ENCODE measurements at places on chromosomes 2 and 18. TPM values are rescaled to one million over a fixed set of nuclear protein-coding genes. Genes with fewer than 3 reads are reported as not detected.

The ALPG gene
- not detected for total RNA-seq

The G6PC2 gene
- total RNA-seq, result not detected

The KCNS3 gene
- total RNA-seq, result not detected

The EGR4 gene
- total RNA-seq, result not detected

The HOXD1 gene
- not detected for total RNA-seq

The FEV gene
- not detected for total RNA-seq

The PCARE gene
- not detected for total RNA-seq

The SAG gene
- not detected for total RNA-seq

The MYO5B gene
- total RNA-seq, result not detected

The CAVIN2 gene
- not detected for total RNA-seq

The PLA2R1 gene
- not detected for total RNA-seq

The PROM2 gene
- 1.1 TPM for total RNA-seq

The KIF1A gene
- not detected for total RNA-seq

The GPR45 gene
- not detected for total RNA-seq

The LAMA3 gene
- total RNA-seq, result 0.11 TPM

The CERKL gene
- not detected for total RNA-seq

The KANSL1L gene
- 9.2 TPM for total RNA-seq

The TTLL4 gene
- total RNA-seq, result 36.2 TPM

The SLC5A7 gene
- total RNA-seq, result not detected

The MARCO gene
- total RNA-seq, result not detected

The PID1 gene
- total RNA-seq, result not detected

The SYT4 gene
- total RNA-seq, result not detected

The CIB4 gene
- total RNA-seq, result not detected

The CNDP1 gene
- total RNA-seq, result 0.57 TPM

The MRO gene
- total RNA-seq, result not detected

The FAHD2A gene
- total RNA-seq, result 31.4 TPM

The CHRND gene
- total RNA-seq, result not detected

The ACTG2 gene
- not detected for total RNA-seq

The CGREF1 gene
- 0.36 TPM for total RNA-seq

The CIDEA gene
- total RNA-seq, result not detected

The HOXD12 gene
- total RNA-seq, result not detected

The C2orf15 gene
- not detected for total RNA-seq
